ENCODE measurements at places on chromosomes 7 and 10.
A peak's percentile ranks its signal among the peaks of the same experiment; 100 is the strongest.

DNA sequence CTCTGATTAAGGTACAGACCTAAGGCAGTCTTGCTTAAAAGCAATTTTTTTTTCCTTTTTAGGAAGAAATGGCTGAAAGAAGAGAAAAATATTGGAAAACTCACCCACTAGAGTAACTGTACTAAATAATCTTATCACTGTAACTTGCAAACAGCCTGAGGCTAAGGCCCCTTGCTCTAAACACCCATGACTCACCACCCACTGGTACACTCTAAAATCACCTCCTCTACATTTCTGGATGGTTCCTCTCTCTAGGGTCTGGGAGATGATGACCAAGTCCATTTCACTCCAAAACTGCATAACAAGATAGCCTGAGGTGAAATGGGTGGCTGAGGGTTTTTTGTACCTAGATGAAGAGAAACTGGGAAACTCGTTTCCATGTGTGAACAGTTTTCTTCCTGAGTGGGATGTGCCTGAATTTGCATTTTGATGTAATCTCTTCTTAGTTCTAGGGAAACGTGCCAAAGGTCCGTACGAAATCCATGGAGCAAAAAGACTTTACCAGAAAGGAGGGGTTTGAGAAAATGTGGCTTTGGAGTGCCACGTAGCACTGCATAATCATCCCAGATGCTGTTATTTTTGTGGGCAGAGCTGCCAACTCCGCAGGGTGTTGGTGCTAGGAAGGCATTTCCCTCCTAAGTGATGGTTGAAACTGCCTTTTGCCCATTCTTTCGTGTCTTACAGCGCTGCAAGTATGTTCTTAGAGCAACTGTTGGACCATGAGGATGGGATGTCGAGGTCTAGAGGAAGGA is 113.5 kb upstream of the C10orf90 start:
- no peak for DNase-seq

GRCh38 chr10:75000748-75001321 is 110.6 kb upstream of the SAMD8 start:
- DNase-seq, result no peak

- DNase-seq, result no peak
These were observed 19.1 kb upstream of the VOPP1 start for GRCh38 chr7:55591282-55591931.

DNA sequence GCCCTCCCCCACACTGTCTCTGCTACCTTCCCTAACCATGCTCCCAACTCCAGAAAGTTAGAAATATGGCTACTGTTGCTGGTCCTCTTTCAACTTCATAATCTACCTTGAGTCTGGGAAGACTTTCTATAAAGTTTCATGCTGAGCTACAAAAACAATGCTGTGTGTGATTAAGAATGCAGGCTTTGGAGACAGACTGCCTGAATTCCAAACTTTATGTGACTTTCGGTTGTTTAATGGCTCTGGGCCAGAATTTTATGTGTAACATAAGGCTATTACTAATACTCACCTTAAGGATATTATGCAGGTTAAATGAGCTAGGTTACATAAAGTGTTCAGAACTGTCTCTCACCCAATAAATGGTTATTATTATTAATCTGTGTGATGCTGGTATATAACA is 19.1 kb downstream of the BET1 start:
- DNase-seq, result no peak

DNA sequence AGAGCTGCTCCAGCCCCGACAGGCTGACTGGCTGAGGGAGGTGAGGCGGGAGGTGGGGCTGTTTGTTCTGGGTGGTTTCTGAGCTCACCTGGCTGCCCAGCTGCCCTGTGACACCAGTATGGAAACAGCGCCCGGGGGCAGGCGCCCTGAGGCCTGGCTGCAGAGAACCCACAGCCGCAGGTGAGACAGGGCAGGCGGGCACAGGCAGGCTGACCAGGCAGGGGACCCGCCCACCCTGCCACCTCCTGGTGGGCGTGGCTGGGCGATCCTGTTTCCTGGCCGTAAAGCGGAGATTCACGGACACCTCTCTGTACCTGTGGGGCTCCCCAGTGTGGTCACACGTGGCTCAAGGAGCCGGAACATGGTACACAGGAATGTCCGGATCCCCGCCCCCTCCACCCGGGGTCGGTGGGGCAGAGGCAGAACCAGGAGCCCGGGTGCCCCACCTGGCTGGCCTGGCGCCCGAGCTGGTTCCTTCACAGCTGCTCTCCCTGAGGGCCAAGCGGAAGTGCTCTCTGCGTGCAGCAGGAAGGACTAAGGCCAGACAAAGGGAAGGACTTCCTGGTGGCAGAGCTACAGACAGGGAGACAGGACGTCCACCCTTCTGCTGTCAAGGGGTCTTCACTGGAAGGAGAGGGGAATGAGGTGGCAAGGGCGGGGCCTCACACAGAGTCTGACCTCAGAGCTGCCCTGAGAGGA is 3.9 kb downstream of the MICALL2 start:
- no peak for DNase-seq

- no peak for DNase-seq
These were observed 18.3 kb downstream of the DNAJB12 start for GRCh38 chr10:72336259-72337038.

DNA sequence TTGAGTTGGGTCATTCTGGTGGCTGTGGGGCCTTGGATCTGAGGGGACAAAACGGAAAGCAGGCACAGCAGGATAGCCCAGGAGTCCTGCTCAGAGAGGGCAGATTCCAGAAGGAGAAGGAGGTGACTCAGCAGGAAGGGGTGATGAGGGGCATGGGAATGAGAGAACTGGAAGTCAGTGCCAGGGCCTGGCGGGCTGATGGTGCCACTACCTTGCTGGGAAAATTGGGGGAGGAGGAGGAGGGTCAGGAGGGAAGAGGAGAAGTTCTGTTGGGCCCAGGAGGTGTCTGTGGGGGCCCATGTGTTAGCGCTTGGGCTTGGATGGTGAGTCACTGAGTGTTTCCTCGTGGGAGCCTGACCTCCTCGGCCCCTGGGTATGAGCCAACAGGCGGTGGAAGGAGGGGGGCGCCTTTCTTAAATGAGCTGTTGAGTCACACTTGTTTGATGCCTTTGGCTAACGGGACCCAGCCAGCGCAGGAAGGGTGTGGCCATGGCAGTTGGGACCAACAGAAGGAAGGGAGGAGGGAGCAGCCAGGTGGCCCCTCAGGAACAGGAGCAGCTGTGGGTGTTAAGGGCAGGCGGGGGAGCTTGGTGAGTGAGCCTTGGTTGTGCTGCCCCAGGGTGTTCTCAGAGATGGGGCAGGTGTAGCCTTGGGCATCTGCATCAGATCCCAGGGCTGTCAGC is 130.0 kb upstream of the BTBD16 start:
- peak; percentile 95 for DNase-seq

DNA sequence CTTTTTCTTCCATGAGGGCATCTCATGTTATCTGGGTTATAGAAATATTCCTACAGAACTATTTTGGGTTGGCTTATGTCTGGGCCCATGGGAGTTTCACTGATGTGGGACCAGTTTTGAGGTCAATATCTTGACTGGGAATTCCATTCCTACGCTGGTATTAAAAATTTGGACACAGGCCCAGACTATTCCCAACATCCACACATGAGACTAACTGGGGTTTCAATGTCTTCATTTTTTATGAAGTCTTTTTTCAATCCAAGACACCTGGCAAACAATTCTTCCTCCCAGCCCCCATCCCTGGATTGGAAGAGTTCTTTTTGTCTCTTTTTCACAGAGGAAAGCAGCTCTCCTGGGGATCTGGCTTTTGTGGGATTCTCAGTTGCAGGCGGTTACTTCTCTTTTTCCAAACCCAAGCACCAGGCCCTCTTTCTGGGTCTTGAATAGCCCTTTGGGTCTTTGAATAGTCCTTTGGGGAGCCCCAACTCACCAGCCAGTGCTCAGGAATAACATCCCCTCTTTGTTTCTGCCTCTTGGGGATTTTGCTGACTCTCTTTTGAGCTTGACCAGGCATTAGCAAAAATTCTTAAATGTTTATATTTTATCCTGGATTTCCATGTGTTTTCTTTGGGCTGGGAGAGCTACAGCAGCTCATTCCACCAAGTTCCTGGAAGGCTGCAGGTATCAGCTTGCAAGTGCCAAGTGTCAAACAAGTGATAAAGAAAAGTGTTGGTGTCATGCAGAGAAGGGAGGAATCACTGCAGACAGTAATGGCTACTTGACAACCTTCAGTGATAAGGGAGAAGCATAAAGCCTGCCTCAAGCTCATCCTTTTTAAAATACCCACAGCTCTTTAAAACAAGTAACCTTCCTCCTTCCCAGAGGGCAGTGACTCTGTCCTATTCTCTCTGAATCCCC is 234.3 kb downstream of the ADAM12 start:
- no peak for DNase-seq

DNA sequence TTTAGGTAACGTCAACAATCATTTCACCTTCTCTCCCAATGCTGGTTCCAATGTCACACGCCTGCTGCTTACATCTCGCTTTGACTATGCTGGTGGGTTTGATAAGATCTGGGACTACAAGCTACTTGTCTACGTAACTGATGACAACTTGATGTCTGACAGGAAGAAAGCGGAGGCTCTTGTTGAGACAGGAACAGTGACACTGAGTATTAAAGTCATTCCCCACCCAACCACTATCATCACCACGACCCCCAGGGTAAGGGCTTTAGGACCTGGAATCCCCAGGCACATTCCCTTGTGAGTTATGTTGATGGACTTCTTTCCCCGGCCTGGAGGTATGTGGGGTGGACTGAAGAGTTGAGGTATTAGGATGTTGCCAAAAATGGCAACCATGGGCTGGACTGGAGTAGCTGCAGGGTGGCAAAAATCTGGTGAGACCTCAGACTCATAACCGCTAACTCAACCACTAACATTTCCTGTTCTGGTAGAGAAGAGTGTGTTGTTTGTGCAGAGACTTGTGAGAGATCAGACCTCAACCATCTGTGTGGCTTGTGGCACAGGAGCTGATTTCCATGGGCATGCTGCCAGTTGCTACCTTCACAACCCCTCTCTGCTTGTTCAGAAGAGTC is 59.2 kb downstream of the CDHR3 start:
- no peak for DNase-seq

DNA sequence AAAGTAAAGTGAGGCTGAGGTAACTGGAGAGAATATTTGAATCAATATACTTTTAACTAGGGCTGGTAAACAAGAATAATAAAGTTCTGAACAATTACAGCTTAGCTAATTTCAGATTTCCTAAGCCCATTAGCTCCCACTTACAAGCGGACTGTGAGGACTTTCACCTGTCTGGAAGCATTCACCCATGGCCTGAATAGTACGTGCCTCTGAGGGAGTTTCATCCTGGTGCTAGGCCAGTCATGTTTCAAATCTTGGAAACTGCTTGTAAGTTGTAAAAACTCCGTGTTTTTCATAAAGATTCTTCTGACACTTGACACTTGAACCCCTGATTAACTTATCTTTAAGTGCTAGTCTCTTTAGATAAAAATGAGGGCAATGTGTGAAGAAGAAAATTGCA is 975.2 kb upstream of the GHITM start:
- DNase-seq, result no peak

DNA sequence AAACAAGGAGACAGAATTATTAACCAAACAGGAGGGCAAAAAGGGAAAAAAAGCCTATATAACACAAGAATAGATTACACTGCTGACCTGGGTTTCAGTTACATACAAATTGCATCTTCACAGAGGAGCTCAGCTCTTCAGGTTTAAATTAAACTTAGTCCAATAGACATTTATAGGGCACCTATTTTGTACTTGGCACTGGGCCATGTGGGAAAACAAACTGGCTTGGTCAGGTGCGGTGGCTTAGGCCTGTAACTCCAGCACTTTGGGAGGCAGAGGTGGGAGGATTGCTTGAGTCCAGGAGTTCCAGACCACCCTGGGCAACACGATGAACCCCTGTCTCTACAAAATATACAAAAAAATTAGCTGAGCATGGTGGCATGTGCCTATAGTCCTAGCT is 62.3 kb upstream of the CCDC6 start:
- no peak for DNase-seq

DNA sequence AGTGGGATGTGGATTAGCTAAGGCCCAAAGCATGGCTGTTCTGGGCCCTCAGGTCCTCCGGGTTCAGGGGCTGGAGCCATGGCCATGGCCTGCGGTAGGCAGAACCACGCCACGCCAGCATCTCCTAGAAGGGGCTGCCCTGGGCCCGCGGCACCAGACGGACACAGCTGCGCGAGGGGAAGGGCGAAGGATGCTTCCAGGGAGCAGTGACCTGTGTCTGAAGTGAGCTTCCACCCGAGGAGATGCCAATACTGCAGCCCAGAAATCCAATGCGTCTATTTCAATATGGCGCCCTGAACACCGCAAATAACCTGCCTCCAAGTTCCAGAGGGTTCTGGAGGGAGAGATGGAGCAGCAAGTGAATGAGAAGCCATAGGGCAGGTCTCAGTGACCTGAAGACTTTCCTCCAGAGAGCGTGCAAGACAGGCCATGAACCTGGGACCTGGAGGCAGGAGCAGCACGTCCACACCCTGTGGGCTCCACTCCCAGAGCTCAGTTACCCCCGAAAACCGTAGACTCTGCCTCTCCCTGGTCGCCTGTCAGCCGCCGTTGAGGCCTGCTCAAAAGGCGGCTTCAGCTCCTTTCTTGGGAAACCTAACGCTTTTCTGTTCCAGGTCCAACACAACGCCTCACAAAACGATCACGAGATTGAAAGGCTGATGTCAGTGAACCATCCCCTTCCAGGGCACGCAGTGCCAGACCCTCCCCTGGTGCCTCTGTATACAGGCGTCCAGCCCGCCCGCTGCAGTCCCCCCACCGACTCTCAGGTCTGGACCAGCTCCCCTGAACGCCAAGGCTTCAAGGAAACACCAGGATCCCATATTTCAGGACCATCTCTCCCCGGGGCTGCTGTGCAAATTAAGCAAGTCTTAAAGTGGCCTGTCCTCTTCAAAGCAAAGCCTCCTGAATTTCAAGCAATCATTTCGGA is 37.4 kb downstream of the AMZ1 start:
- peak; percentile 11 for DNase-seq

GRCh38 chr10:110141871-110142635 is 65.4 kb upstream of the MXI1 start:
- DNase-seq, result peak; percentile 42

DNA sequence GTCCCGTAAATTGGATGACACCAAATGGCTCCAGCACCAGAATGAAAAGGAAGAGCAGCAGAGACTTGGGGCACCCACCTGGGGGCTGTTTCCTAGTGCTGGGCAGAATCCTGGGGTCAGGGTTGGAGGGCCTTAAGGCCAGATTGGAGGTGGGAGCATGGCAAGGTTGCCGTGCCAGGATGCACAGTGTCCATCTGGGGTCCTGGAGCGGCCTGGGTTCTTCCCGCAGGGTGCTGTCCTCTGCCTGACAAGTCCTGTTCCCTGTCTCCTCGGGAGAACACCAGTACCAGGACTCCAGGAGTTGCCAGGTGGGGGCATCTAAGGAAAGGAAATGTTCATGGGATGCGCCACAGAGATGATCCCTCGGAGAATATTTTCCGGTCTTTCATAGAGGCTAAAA is 42.8 kb downstream of the MGMT start:
- no peak for DNase-seq

- no peak for DNase-seq
These were observed 1247.4 kb upstream of the SORCS1 start for GRCh38 chr10:108411894-108412293.

DNA sequence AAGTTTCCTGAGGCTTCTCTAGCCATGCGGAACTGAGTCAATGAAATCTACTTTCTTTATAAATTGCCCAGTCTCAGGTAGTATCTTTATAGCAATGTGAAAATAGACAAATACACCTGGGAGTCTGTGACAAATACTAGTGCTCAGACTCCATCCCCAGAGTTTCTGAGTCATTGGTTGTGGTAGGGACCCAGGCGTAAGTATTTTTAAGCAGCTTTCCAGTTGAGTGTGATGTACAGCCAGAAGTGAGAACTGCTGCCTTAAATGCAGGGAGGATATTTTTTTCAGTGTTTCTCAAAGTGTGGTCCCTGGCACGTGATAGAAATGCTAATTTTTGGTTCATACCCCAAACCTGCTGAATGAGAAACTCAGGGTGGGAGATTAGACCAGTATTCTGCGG is 121.7 kb downstream of the SORCS3 start:
- DNase-seq, result no peak
